ENCODE measurements at places on chromosomes 7 and 10. TPM values are rescaled to one million over a fixed set of nuclear protein-coding genes. Genes with fewer than 3 reads are reported as not detected.

SLC13A1 gene
- total RNA-seq, result not detected

SFRP4 gene
- total RNA-seq, result 12.3 TPM

FZD1 gene
- 11.7 TPM for total RNA-seq

SH3PXD2A gene
- total RNA-seq, result 18.0 TPM

PILRB gene
- total RNA-seq, result 5.8 TPM

MEST gene
- total RNA-seq, result 384 TPM

PRDX3 gene
- 235 TPM for total RNA-seq
